ENCODE measurements at places on chromosomes 7 and 10.

DNA sequence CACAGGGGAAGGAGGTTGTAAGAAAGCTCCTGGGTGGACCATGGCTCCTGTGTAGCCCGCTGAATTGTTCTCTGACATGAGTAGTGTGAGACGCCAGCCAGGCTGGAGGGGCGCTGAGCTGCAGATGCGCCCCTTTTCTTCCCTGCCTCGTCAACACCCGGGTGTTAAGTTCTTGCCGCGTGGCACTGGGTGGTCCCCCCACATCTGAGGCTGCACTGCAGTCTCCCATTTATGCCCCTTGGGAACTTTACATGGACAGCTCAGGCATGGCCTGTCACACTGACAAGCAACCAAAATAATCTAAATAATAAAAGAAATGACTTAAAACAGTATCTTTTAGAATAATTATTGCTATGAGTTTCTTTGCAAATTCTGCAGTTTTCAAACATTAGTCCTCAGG is 34.6 kb upstream of the HSPA12A start:
- no peak for DNase-seq

DNA sequence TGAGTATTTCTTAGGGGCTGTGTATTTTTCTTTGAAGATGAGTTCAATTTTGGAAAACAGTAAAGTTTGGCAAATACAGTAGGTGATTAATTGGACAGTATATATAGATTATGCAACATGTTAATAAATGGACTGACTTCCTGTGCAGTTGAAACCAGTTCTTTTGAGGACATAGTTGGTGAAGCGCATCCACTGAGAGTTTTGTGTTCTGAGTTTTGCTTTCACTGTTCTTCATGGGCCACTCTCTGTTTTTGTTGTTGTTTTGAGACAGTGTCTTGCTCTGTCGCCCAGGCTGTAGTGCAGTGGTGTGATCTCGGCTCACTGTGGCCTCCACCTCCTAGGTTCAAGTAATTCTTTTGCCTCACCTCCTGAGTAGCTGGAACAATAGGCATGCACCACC is 109.0 kb downstream of the SDHAF3 start:
- no peak for DNase-seq

- DNase-seq = no peak
These were observed 18.5 kb downstream of the ITGB1 start for GRCh38 chr10:32939296-32940111.

DNA sequence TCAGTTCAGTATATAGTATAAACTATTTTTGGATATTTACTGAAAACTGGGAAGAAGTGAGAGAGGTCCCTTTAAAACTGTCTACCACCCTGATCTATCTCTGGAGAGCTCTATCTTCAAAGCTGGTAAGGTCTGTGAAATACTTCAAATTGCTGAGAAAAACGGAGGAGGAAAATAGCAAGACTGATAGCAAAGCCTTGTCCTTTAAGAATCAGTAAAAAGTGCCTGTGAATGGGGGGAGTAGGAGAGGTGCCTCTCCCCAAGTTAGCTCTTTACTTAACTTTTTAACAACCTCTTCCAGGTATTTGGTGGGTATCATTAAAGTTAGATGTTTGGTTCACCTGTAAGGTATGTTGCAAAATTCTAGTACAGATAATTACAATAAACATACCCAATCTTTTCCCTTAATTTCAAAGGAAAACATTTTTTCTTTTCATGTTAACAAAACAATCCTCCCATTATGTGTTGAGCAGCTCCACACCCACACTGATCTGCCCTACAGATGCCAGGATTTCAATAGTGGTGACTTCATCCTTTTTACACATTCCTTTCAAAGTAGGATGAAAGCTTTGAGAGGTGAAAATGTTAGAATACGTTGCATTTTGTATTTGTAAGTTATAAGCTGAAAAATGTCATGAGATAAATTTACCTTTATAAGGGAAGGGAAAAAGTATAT is 149.2 kb downstream of the CRPPA start:
- no peak for DNase-seq

DNA sequence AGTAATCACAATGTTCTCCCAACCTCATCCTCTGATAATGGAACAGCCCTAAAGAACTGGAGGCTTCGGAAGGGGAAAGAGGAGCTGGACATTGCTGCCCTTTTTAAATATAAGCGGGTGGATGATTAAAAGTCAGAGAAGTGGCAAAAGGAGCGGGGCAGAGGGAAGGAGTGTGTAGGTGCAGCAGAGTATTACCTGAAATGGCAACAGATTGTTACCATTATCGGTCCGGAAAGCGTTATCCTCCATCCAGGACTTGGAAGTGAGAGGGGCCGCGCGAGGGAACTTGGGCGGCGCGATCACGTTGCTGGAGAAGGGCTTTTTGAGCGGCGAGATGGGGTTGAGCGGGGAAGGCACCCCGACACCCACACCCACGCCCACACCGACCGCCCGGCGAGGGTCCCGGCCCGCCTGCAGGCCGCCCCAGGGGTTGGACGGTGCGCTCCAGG is 51.7 kb downstream of the CPEB3 start:
- DNase-seq = no peak

DNA sequence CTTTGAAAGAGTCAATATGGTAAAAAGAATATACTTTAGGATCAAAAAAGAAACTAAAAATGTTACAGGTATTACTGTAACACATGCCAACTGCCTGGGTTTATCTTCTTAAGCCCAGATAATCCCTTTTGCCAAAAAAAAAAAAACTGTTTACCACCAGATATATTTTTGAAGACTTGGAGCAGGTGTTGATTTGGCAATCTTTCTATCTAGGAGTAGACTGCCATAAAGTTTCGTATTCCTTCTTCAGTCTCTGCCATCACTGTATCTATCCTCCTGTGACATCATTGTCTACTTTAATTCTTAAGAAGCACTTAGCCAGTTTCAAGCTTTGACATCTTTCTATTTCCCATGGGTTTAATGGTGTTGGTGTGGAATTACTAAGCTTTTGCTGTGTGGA is 161.0 kb downstream of the ST7 start:
- DNase-seq = no peak

DNA sequence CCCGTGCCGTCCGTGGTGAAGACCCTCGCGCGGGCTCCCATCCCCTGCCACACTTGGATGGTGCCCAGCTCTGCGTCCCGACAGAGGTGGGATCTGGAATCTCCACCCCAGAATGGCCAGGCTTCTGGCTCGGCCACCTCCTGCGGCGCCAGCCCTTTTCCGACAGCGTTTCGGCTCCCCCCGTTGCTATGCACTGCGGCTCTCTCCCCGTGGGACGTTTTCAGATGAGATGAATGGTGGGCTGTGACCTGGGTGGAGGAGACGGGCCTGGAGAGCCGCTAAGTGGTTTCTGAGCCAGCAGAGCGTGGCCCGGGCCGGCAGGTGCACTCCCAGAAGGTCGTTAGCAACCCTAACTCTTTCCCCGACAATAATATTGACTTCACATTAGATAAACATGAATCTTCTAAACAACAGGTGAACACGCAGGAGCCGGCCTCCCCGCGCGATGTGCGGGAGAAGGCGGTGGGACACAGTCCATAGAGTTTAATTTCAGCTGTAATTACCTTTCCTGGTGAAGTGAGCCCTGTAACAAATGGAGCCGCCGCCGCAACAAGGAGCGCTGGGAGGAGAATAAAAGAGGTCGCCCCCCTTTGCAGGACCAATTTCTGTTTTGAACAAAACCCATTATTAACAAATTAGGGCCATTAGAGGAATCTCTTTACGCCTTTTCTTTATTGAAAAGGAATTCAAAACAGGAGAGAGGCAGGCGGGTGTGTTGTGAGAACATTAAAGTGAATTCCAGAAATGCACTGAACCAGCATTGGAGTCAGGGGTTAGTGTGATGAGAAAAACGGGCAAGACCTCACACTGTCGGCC is 294.3 kb upstream of the PFKP start:
- no peak for DNase-seq

DNA sequence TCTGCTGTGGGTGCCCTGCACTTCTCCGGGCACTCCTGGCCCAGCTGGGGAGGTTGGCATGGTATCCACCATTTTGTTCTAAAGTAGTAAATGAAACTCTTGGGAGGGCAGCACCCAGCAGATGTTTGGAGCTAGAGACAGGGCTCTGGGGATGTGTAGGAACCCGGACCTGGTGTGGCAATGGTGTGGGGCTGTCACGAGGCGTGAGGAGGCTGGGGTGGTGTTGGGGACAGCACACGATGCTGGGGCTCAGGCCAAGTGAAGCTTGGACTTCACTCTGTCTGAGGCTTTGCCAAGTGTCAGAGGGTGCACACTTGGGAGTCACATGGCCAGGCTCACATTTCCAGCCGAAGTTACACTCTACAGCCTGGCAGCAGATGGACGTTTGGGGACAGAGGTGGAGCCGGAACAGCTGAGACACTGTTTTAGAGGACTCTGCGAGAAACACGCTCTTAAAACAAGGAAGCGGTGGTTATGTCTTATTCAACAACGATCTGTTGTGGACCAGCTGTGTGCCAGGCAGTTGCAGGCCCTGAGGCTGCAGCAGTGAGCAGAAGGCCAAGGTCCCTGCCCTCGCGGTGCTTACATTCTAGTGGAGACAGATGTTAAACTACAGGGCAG is 118.2 kb downstream of the CUX1 start:
- DNase-seq = no peak

DNA sequence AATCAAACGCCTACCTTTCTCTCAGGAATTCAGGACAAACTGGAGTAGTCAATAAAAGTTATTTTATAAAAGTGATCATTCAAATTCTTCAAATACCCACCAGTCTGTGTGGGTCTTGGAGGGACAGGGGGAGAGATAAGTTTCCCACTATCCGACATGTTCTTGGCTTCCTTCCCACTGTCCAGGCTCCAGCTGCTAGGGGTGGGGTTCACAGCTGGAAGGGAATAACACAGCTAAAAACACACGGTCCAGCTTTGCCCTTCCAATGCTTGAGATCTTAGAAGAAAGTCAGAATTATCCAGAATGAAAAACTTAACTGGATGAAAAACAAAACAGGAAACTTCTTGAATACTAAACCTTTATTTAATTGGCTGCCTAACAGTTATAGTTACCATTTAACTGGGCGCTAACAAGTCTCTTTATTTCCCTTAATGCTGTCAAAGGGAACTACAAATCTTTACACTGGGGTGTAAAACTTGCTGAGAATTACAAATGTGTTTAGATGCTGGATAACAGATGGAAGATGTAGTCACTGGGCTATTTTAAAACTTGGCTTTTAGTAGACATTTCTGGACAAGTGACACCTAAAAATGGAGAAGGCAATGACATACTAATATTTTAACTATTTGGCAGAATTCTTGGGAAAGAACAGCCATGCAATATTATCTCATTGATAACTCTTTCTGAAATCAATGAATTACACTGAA is 172.8 kb upstream of the IMMP2L start:
- DNase-seq = no peak

- peak; percentile 57 for DNase-seq
These were observed at the start of gene NAPEPLD for GRCh38 chr7:103148994-103149807. NAPEPLD (minus strand) TSS chr7:103149099; CDS start chr7:103128776, 20,323 bp downstream.

GRCh38 chr7:123948136-123948535 is 23.1 kb downstream of the SPAM1 start:
- no peak for DNase-seq

DNA sequence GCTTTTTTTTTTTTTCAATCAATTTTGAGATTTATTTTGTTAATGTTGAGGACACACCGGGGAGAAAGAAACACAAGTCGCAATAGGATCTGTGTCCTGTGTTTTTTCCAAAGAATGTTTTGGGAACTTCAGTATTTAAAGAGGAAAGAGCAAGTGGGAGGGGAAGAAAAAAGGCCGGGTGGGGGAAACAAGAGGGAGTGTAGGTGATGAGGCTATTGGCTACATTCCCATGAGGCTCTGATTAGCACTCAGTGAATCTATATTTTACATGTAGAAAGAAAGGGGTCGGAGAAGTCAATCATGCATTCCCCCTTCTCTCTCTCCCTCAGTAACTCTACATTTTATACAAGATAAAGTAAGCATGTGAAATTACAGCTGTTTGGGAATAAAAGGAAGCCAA is 4.1 kb downstream of the ZNF680 start:
- no peak for DNase-seq

- no peak for DNase-seq
These were observed 25.2 kb downstream of the CNPY1 start for GRCh38 chr7:155521007-155521742.

DNA sequence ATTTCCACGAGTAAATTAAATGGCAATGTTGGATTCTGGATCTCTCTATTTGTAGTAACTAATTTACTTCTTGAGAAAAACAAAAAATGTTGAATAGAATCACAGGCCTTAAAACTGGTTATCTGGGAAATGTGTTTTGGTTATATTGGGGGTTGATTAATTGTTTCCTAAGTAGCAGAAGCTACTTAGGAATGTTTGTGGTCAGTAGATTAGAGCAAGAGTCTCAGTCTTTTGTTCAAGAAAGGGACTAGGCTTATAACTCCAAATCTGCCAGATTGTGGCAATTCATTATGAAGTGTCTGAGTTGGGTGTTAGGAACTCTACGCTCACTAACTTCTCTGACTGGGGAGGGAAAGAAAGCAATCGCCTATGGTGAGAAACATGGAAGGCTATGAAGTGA is 244.3 kb upstream of the PHYHIPL start:
- DNase-seq = no peak

DNA sequence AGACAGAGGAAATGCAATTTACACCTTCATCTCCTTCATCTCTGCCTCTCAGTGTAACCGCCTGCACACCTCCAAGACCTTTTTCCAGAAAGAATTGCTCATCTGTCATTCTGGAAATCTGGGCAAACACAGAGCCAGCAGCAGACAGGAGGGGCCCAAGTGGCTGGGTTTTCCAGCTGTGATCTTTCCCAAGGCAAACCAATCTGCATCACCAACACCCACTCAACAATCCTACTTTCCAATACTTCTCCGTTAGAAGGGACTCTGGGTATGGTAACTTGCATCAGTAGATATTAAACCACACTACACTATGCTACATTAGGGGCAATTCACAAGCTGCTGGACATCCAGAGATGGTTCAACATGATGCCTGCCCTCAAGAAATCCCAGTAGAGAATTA is 781.8 kb upstream of the AUTS2 start:
- DNase-seq = no peak

GRCh38 chr10:86536294-86536861 is 14.8 kb upstream of the WAPL start:
- DNase-seq = peak; percentile 40

DNA sequence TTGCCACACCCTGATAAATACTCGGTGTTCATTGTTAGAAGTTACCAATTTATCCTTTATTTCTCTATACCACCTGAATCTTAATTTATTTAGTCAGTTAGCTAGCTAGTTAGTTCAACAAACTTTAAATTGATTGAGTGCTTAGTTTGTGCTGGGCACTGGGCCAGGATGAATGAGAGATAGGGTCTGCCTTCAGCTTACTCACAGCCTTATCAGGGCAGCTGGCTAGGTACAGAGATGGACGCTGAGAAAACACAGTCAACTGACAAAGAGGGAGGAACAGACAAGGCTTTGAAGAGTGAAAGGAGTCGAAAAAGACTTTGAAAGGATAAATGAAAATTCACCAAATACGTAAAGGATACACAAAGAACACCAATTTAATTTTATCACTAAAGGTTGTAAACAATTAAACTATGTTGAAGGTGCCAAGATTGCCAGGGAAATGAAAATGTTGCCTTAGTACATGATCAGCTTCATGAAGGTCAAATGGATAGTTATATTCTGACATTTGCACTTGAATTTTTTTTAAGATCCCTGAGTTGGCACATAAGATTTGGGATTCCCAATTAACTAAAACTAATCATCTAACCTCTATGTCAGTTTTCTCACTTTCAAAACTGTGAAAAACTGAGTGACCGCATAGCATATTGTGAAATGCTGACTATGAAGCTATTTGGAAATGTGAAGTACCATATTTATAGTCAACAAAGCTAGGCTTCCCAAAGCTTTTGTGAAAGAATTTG is 2.1 kb downstream of the CAV2 start:
- DNase-seq = no peak
